ENCODE measurements at places on chromosomes 16 and 17.
A peak's percentile ranks its signal among the peaks of the same experiment; 100 is the strongest.

DNA sequence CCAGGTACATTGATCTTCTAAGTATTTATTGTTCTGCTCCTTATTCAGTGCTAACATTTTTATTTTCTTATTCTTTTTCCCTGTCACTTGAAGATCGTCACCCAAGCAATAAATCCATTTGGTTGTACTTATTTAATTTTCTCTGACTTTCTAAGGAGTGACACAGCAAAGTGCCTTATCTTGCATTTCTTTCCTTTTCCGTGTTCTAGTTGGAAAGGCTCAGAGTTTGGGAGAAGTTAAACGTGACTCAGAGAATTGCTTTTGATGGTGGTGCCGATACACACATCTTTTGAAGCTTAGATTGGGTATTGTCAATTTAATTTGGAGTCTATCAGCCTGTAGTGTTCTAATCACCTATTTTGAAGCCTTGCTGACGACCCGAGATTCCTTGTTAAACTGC lies 72.0 kb downstream of the PITPNC1 start:
- DNase-seq: no peak

GRCh38 chr17:7023576-7024401 lies 939 bp downstream of the BCL6B start:
- no peak for DNase-seq

GRCh38 chr17:8872705-8873435 lies 5.4 kb upstream of the PIK3R6 start:
- DNase-seq: no peak

GRCh38 chr16:48536614-48537200 lies 73.3 kb downstream of the N4BP1 start:
- DNase-seq: no peak

- peak; percentile 73 for DNase-seq
Observed at GRCh38 chr17:56808503-56808902, 25.2 kb downstream of the C17orf67 start.

GRCh38 chr17:2901582-2901981 lies 105.3 kb downstream of the RAP1GAP2 start:
- DNase-seq: no peak

DNA sequence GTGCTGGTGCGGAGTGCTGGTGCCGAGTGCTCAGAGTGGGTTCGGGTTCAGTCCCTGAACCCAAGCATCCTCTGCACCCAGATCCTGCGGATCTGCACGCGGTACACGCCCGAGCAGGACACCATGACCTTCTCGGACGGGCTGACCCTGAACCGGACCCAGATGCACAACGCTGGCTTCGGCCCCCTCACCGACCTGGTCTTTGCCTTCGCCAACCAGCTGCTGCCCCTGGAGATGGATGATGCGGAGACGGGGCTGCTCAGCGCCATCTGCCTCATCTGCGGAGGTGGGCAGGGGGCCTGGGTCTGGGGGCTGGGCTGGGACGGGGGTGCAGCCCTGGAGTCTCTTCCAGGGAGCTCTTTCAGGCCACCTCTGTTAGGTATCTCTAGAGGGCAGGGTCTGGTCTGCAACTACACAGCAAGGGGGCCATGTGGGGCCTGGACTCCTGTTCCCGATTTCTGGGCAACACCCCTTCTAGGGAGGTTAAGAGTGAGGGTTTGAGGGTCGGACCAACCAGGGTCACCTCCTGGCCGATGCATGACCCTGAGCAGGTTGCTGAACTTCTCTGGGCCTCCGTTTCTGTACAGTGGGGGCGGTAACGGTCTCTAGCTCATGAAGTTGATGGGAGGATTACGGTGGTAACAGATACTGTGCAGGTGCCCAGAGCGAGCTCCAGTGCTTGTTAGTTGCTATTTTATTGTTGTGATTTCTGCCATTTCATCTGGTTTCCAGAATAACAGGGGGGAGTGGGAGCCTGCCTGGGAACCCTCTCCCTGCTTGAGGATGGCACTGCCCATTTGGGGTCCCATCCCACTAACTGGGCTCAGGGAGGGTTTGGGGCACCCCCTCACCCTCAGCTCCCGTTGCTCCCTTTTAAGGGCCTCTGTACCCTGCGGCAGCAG lies 10.1 kb downstream of the GJD3 start:
- DNase-seq: no peak

- DNase-seq: no peak
Observed at GRCh38 chr17:15403276-15403939, 62.0 kb upstream of the TEKT3 start.

GRCh38 chr17:83078378-83079351 lies 744 bp upstream of the METRNL start:
- peak; percentile 0 for DNase-seq

DNA sequence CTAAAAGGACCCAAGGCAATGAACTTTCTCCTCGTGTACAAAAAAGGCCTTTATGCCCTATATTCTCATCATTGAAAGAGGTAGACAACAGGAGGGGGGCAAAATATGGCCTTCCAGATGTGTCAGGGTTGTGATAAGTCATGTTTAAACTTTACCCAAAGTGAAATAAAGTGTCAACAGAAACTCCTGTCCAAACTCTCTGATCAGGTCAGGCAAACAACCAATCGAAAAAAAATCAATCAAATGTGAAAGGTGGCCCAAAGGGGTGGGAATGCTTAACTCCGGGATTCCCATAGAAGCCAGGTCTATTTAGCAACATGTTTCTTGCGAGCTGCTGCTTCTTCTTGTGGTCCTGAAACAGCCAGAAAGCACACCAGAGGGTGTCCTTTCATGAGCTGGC lies 49.5 kb upstream of the SOX9 start:
- no peak for DNase-seq
